ENCODE measurements at places on chromosomes 3 and 15.
A peak's percentile ranks its signal among the peaks of the same experiment; 100 is the strongest.

DNA sequence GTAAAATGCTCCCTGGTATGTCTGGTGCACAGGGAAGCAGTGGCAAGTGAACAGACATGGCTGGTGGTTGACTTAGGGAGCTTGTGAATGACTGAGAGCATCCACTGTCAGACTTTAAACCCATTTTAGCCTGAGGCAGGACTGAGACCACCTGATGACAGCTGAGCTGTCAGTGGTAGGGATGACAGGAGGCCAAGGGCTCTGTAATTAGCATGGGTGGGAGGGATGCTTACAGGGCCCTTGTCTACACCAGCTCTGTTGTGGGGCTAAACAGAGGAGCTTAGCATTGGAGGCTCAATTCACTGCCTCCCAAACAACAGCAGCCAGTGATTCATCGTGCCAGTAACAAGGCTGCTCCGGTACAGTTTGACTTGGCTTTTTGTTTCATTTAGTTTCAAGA, 169.4 kb downstream of the CHST2 start:
- no peak for DNase-seq

- no peak for DNase-seq
Observed at GRCh38 chr15:37109168-37109871, 9.0 kb upstream of the MEIS2 start.

- no peak for DNase-seq
Observed at GRCh38 chr3:190577225-190577624, 63.3 kb downstream of the IL1RAP start.

- no peak for DNase-seq
Observed at GRCh38 chr15:68887819-68888218, 42.5 kb upstream of the SPESP1 start.

DNA sequence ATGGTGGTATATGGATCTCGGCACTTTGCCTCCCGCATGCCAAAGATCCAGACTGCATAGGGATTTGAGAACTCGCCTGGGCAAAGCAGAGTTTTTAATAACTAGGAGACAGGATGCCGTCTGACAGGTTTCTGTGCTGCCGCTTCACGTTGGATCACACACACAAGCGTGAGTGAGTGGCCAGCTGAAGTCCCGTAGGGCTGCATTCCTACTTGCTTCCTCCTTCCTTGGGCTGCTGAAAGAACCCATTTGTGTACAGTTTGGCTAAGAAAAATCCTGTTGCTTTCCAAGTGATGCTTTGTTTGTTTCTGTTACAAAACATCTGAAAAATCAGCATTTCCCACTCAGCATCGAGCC, 604.3 kb upstream of the CFAP20DC start:
- no peak for DNase-seq

GRCh38 chr3:18049096-18049495, 306.7 kb upstream of the TBC1D5 start:
- DNase-seq: no peak

- DNase-seq: no peak
Observed at GRCh38 chr15:59051873-59052861, 52.8 kb upstream of the CCNB2 start.

DNA sequence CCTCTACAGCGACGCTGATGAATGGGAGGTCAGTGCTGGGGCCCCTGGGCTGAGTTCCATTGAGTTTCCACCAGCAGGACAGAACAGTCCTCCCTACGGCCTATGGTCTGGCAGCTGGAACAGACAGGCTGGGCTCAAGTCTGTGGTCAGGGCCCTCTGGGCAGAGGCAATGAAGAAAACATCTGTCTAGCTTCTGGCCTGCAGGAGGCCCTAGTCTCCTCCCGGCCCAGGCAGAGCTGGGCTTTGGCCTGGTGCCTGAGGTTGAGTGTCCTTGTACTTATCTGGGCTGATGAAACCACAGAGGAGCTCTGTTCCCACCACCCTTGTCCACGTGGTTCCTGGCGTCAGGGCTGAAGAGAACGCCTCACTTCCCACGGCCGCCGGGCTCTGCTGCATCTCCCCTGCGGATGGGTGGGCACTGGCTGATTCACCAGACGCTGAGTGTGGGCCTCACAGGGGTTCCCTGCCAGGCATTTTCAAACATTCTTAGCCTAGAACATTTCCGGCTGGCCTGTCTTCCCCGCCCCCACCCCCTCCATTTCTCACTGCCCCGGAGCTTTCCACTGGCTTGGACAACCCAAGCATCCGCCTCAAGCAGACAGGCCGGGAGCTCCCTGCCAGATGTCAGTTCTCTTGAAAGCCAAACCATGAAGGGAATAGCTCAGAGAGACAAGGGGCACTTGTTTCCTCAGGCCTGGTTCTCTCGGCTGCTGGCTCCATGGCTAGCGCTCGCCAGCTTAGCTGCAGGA, 20.3 kb downstream of the PPCDC start:
- peak; percentile 20 for DNase-seq

DNA sequence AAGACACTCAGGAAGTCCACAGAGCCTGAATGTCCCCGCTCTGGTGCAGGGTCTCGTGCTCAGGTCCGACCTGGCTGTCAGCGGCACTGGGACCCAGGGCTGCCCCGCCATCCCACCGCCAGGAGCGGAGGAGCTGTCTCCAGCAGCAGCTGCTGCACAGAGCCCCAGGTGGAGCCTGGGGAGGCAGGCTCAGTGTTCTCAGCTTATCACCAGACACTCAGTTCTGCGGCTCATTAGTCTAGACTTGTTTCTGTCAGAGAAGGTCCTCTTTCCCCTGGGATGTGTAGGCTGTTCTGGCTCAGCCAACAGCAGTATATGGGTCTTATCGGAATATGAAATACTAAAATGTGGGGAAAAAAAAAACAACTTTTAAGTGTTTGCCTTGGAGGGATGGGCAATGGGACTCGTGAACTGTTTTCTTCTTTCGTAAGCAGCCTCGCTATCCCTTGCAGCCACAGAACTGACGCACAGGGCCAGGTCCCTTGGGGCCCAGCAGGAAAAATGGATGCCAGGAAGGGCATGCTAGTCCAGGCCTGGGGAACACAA, 75.9 kb downstream of the KLF13 start:
- DNase-seq: no peak

DNA sequence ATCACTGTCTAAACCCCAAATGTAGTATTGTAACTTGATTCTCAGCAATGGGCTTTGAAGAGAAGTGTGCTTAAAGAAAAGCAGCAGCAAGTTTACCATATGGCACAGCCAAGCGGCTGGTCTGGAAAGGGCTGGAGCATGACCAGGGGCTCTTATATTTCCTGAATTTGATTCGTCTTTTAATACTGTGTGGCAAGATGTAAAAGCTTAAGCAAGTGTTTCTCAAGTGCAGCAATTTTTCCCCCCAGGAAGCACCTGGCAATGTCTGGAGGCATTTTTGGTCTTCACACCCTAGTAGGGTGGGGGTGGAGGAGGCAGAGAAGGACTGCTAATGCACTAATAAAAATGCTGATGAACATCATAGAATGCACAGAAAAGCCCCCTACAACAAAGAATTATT, 397.9 kb downstream of the NTRK3 start:
- DNase-seq: no peak

- DNase-seq: no peak
Observed at GRCh38 chr15:49137861-49138260, 17.5 kb downstream of the COPS2 start.

DNA sequence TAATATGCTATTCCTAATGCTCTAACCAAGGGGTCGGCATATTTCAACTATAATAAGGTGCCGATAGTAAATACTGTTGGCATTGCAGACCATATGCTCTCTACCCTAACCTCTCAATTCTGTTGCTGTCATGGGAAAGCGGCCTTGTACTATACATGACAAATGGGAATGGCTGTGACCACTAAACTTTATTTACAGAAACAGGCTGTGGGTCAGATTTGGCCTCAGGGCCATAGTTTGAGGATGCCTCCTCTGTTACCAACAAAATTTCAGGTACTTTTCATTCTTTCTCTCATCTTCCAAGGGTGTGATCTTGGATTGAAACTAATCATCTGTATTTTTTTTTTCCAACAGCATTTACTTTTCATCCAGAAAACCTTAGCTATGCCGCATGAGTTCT, 242.0 kb downstream of the MAGI1 start:
- no peak for DNase-seq

- DNase-seq: peak; percentile 64
Observed at GRCh38 chr3:46378426-46378942, 7.7 kb downstream of the CCR5 start.

DNA sequence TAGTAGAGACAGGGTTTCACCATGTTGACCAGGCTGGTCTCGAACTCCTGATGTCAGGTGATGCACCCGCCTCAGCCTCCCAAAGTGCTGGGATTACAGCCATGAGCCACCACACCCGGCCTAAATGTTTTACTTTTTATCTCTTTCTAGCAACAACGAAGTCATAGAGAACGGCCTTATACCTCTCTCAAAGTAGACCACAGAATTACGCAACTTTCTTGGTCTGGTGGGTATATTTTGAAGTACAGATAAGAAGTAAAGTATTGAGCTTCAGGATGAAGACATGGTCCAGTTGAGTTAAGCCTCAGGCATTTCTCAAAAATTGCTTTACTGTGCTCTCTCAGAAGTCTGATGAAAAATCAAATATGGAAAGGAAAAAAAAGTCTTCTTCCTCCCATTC, 30.6 kb downstream of the FAM240A start:
- DNase-seq: no peak

DNA sequence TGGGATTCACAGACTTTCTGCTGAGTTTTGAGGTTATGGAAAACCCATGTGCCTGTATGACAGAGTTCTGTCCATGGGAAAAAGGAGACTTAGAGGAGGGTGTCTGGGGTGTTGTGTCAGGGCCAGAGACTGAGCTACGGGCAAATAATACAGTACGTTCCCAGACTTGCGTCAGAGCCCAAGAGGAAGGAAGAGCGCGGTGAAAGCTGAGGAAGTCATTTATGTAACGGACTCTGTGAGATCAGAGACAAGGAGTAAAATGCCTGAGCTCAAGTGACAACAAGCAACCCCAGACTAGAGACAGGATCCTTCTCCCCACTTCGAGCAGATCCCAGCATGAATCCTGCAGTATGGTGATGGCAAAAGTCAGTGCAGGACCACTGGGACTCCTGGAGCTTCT, 368.6 kb upstream of the MCTP2 start:
- DNase-seq: no peak

- DNase-seq: peak; percentile 20
Observed at GRCh38 chr3:14216257-14217048, 37.8 kb downstream of the LSM3 start.

GRCh38 chr3:178439504-178439903, 96.7 kb upstream of the KCNMB2 start:
- no peak for DNase-seq

DNA sequence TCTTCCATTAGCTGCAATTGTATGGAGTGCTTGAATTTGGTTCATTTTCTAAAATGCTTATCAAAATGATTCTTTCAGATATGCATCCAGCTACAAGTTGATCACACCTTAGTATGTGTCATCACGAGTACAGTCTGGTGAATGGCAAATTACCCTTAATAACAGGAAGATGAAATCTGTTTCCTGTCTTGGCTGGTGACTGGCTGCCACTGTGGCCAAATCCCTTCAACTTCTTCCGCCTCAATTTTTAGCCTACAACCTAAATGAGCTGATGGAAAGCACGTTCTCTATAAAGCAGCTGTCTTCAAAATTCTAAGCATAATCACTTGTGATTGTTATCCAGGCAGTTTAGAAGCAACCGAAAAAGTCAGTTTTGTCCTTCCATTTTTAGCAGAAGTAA, 387.1 kb upstream of the NECTIN3 start:
- DNase-seq: no peak

DNA sequence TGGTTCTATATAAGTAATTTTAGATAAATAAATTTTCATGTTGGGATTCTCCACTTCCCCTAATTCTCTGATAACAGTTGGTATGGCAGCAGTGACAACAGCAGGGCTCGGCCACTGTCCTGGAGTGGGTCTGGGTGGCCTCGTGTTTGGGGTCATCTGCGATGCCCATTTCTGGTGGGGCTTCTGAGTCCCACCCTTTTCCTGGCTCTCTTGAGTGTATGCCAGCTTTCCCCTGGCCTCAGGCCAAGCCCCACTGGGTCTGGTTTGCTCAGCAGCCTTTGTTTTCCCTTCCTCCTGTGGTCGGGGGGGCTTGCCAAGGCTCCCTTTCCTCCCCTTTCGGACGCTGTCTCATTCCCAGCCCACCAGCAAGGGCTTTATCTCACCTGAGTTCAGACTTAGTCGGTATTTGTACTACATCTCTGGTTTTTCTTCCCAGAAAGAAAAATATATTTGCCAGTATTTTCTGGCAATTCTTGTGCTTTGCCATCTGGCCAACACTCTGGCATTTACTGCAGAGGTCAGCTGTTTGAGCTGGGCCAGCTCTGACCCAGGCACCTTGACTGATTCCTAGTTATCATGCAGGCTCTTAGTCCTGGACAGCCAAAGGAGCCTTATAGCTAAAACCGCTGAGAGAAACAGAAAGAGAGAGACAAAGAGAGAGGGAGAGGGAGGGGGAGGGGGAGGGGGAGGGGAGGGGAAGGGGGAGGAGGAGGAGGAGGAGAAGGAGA, 35.2 kb downstream of the MYZAP start:
- no peak for DNase-seq

- no peak for DNase-seq
Observed at GRCh38 chr15:32030795-32031194, 480 bp downstream of the CHRNA7 start.
